T follicular helper cell (primary cell): ENCODE measurements at places on chromosomes 3 and 15.

DNA sequence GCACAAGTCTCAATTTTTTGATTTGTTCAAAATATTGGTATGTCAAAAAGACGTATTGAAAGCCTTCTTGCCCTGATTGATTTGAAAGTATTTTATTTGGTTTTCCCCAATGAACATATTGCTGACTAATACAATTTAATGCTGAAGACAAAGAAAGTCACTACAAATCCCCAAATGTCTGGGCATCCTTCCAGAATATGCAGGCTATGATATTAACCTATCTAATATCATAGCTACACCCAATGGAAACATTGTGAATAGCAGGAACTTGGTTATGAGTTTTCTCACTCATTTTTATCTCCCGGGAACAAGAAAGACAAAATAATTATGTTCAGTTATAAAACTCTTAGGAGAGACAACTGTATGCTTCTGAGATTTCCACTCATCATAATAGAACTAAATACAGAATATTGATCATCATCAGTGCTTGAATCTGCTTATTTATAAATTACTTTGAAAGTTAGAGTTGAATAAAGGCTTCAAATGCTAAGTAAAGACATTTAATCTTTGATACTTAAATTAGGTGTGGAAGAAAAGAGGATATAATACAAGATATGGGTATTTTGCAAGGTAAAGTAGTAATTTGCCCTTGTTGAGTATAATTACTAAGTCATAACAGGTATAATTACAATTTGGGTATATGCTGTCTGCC, 483.9 kb downstream of the RBMS3 start:
- no peak for DNase-seq

GRCh38 chr15:63384906-63385305, 3.3 kb upstream of the CA12 start:
- no peak for DNase-seq

GRCh38 chr3:136247436-136247835, 2.7 kb upstream of the PCCB start:
- no peak for DNase-seq

DNA sequence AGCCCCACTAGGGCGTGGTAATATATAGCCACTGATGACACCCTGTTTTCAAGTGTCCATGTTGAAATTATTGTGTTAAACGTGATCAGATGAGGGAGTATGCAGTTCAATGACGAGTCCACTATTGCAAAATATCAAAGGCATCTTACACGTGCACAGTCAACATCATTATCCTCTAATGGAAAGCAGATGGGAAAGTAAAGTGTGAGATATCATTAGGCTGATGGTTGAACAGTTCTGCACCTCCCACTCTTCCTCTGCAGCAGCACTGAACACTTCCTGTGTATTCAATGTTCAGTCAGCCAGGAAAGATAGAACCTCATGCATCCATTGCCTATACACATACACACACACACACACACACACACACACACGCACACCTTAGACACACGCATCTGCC, 431.8 kb upstream of the CCDC54 start:
- no peak for DNase-seq

DNA sequence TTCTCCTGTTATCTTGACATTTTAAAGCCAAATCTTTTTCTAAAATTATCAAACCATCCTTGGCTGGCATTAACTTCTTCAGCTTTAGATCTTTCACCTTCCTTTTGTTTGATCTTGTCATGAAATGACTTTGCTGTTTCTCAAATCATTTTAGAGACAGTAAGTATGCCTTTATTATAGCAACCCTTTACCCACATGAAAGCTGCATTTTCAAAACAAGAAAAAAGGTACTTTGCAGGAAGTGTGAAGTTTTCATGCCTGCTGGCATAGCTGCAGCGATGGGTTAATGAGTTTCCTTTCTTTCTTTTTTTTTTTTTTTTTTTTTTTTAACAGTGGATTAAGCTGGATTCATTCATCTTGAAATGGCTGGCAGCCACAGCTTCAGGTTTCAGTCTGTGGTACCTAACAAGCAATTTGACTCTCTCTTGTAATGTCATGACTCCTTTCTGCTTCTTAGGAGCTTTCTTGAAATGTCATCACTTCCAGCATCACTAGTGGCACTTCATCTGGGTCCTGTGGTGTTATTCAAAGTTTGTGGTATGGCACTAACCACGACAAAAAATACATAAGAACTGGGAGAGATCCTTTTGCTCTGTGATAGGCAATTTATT, 18.8 kb downstream of the SLC25A26 start:
- no peak for DNase-seq

- no peak for DNase-seq
These were observed 52.1 kb upstream of the IQSEC1 start for GRCh38 chr3:13125092-13126015.

DNA sequence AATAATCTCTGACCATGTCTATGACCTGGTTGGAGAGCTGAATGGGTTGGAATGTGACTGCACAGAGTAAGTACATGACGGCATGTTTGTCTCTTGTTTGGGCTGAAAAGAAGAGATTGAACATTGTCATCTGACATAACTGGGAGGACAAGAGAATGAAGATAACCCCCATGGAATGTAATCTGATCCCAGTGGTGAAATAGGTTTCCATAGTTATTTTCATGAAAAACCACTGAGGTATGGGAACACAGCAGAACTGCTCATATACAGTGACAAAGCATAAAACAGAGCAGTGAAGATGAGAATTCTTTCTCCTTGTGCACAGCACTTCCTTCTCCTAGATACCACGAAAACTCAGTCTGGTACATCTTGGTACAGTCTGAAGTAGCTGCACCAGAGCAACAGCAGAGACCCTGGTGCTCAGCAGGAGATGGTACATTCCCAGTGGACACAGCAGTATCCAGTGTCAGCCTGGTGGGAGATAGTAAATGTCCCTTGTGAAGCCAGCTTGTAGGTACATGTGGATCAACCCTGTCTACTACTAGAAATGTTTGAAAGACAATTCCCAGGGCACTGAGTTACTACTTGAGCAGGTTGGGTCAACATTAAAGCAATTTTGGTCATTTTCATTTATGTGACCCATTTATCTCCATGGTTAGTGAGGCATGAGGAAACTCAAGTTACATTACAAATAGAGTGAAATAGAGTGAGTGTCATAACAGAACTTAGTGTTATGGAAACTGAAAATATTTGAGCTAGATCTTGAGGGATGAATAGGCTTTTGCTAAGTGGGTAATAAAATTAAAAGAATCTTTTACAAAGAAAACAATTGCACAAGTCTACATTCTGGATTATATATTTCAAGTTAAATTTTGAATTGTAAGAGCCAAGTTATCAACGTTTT, 178.3 kb downstream of the SUCNR1 start:
- no peak for DNase-seq

- DNase-seq, result no peak
These were observed 58.8 kb downstream of the TNIK start for GRCh38 chr3:171401432-171401831.

GRCh38 chr3:32495609-32496008, 7.0 kb downstream of the CMTM6 start:
- no peak for DNase-seq

DNA sequence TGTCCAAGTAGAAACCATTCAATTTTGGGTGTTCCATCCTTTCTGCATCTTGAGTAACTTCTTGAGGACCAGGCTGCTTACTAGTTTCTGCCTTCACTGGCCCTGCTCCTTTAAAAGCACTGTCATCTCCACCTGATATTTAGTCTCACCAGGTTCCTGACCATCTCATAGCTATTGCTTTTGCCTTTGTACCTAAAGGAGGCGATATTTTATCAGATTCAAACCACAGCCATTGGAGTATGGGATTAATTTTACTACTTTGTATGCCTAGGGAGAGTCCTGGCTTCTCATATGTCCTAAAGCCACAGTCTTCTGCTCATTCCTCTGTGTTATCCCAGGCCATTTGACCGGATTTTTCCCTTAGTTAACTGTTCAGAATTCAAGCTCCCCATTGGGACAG, 51.8 kb upstream of the RFX7 start:
- DNase-seq, result no peak

DNA sequence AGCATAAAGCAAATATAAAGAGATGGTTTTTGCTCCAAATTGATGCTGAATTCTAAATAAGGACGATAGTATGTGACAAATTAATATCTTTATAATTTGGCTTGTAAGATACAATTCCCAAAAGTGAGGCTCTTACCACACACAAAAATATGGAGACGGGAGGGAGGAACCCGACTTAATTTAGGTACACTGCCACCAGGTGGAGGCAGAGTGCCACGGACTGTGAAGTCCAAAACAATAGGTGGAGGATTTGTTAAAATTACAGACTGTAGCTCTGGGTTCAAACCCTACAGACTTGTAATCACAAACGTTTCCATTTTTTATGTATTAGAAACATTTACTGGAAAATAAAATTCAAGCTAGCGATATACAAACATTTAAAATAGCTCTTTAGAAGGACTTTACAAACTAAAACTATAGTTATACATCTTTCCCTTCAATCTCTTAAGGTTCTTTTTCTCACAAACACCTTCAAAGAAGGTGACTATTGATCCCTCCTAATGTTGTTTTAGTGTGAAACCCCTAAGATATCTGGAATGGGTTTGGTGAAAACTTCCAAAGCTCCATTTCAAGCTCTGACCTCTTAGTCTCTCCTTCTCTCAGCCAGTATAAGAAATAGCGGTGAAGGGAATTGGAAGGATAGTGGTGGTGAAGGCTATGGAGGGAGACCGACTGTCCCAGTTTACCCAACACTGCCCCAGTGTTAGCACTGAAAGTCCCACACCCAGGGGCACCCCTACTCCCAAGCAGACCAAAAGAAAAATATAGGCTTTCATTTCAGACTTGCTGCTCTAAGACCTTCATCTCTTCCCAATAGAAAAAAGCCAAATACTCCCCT, 89.7 kb downstream of the AQP9 start:
- DNase-seq, result peak; percentile 41

DNA sequence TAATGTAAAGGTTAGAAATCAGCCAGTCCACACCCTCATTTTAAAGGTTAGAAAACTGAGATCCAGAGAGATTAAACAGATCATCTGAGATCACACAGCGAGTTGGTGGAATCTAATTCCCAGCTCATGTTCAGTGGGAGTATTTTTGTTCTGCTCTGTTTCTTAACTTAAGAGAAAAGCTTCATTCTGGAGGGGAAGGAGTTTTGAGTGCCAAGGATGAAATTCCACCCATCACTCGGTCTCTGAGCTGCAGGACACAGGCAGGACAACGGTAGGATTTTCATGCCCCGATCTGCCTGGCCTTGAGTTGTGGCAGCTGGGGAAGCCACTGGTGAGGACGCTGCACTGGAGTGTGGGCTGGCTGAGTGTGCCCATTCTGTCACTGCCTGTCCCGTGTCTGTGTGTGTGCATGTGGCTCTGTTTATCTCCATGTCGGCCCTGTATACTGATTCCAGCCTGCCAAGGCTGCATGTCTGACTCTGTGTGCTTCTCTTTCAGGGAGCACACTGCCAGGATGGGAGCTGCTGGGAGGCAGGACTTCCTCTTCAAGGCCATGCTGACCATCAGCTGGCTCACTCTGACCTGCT, 94.3 kb downstream of the CEMIP start:
- no peak for DNase-seq

DNA sequence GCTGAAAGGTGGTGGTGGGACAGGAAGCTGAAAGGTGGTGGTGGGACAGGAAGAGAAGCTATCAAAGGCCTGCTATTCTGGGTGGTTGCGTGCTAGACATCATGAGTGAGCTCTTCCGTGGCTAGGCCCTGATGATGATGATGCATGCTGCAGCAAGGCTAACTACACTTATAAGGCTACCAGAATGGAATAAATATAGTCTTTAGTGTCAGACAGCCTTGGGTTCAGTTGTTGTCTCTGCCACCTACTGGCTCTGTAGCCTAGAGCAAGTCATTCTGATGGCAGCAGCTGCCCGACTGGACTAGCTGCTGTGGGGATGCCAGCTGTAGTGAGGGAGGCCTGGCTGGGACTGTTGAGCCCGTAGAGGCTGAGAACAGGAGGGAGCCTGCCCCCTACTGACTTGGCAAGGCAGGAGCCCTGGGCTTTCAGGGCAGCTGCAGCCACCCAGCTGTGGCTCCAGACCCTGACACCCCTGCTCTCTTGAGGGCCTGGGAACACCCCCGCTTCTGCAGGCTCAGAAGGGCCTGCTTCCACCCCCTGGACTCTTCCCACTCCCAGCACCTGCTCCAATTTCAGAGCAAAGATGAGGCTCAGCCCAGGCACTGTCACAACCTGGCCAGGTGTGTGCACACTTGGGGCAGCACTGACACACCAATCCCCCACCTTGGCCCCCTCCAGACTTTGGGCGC, 21.4 kb upstream of the ZBED2 start:
- DNase-seq, result peak; percentile 48

DNA sequence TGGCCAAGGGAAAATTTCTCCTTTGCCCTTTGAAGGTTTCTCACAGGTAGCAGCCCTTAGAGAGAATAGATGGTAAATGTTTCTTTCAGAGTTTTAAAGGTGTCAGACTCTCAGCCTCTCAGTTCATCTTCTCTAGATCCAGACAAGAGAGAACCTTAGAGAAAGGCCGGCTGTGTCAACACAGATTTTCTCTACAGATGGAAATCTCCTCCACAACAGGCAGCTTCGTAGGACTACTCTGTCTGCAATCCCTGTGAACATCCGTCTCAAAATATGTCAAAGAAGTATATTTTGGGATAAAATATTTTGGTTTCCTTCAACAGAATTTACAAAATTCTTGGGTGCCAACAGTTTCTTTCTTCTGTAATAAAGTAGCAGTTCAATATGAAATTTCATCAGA, 282.1 kb upstream of the POU1F1 start:
- DNase-seq, result no peak

DNA sequence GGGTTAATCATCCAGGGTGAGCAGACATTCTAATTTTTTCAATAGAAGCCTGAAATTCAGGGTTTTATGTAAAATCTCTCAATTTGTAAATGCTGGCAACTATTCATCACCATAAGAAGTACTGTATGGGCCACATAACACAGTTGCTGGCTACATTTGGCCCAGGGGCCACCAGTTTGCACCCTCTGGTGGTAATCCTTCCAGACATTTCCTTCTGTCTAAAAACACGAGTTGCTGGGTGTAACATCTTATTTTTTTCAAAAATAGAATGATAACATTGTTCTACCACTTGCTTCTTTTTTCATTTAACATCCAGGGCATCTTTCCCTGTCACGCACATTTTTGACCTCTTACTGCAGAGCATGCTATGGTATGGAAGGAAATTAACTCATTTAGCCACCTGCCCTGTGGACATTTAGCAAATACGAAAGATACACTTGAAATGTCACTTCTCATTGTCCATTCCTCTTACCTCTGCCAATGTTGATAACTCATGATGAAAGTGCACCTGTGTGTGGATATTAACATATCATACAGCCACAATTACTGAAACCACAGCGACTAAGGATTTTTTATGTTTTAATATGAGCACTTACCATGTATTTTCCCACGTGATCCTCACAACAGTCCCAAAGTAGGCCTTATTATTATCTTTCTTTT, 117.5 kb upstream of the ARHGEF3 start:
- no peak for DNase-seq
